Stimulated activated CD8-positive, alpha-beta memory T cell treated with anti-CD3 and anti-CD28 coated beads, Interleukin-15, amount 100 ng/mL, for 1 hour (primary cell): ENCODE measurements at places on chromosomes 5 and 9.

GRCh38 chr5:73596705-73597328 is 29.2 kb upstream of the ARHGEF28 start:
- DNase-seq: no peak

- DNase-seq: no peak
Observed at GRCh38 chr5:3139499-3139931, 388.0 kb upstream of the IRX2 start.

DNA sequence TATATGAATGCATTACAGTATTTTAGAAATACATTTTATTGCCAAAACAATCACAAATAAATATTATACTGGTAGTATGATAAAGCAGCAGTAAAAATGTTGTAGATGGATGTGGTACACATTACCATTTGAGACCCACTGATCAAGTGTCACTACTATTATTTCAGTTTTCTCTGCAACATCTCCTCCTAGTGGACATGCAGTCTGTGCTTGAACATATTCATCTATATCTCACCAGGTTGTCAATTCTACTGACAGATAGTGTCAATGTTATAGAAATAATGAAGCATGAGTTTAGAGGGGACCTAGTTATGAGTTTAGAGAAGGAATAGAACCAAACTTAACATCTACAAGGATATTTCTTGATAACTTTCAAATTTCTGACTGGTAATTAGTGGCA is 39.2 kb upstream of the ELOVL7 start:
- no peak for DNase-seq

DNA sequence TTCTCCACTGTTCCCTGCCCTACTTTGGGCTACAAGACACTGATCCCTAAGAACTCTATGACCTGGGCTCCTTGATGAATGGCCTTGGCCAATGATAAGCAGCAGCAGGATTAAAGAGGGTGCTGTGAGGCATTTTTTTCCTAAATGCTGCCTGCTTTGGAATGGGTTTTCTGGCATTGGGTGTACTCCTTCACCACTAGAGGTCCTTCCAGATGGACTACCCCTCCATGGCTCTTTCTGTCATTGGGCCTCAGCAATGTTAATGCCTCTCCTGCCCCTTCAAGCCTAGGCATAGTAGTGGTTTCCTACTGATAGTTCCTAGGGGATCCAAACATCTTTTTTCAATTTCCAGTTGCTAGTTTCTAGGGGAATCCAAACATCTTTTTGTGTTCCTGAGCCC is 319.3 kb upstream of the RPS23 start:
- DNase-seq: no peak

- no peak for DNase-seq
Observed at GRCh38 chr5:150120617-150121447, 34.5 kb upstream of the CSF1R start.

- DNase-seq: no peak
Observed at GRCh38 chr5:98605426-98605825, 168.0 kb upstream of the RGMB start.

GRCh38 chr5:141560725-141561483 is 57.9 kb downstream of the DIAPH1 start:
- no peak for DNase-seq

- DNase-seq: no peak
Observed at GRCh38 chr5:125199373-125199772, 452.9 kb upstream of the ZNF608 start.

DNA sequence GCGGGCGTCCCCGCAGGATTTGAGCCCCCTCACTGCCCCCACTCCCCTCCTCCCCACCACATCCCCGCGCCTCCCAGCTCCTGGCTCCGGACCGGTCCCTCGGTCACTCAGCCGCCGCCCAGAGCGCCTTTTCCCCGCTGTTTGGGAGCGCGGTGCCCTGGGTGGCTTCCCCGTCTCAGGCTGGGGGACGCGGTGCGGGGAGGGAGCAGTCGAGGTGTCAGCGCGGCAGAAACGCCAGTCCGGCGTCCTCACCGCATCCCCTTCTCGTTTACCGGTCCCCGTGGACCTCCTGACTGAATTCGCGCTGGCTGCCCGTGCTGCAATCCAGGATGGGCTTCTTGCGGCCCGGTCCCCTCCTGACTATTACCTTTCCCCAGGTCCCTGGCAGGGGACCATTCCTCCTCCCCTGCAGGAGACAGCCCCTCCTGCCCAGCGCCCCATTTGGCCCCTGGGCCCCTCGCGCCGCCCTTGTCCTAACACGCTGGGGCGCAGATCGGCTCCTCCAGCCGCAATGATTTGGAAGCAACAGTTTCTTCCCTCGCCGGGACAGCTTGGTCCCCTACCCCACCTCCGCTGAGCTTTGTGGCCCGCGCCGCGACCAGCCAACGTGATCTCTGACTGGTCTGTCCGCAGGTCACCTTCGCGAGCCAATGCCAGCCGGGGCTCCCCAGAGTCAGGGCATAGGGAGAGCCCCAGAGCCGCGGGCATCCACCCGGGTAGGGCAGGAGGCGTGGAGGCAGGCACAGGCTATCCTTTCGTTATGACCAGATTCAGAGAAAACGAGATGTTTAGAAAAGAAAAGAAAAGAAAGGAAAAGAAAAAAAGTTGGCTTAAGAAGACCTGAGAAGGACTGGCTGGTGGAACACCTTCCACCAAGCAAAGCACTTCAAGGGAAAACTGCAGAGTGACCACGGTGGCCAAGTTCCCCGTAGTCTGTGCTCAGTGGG is 1.2 kb downstream of the ANKRD33B start:
- no peak for DNase-seq

GRCh38 chr5:178941361-178941760 is 363 bp downstream of the ZNF454 start:
- DNase-seq: no peak

DNA sequence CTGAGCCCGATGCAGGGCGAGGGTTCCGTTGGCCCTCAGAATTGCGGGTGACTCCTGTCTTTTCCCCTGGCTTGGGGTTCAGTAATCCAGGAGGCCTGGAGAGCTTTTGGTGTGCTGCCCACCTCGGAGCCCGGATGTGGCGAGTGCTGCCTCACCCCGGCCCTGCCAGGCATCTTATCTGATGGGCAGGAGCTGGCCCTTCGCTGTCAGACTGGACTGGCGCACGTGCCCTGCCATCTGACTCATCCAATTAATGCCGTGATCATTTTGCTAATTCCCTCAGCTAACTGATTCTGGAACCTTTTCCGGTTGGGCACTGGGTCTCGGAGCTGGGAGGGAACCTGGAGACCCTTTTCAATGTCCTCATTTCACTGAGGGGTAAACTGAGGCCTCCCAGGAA is 34.6 kb downstream of the RXRA start:
- DNase-seq: no peak

- no peak for DNase-seq
Observed at GRCh38 chr5:71701407-71701806, 17.7 kb upstream of the CARTPT start.

DNA sequence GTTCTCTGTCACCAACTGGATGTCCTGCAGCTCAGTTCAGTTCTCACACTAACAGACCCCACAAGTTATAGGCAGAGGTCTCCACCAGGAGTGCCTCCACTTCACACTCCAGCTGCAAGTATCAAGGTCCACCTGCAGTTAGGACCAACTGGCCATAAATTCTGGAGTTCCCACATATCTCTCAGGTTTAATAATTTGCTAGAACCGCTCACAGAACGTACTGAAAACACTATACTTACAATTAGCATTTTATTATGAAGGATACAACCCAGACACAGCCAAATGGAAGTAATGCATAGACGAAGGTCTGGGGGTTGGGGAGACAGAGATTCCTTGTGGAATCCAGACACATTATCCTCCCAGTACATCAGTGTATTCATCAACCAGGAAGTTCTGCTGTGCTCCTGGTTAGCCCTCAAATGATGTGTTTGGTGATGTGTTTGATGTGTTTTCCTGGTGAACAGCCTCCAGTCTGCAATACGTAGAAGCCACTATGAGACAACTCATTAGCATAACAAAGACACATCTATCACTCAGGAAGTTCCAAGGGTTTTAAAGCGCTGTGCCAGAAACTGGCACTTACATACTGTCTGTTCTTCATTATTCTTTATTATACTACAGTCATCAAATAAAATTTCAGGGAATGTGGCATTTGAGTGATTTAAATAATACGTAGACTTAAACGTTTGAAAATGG is 25.4 kb downstream of the OGN start:
- DNase-seq: no peak

DNA sequence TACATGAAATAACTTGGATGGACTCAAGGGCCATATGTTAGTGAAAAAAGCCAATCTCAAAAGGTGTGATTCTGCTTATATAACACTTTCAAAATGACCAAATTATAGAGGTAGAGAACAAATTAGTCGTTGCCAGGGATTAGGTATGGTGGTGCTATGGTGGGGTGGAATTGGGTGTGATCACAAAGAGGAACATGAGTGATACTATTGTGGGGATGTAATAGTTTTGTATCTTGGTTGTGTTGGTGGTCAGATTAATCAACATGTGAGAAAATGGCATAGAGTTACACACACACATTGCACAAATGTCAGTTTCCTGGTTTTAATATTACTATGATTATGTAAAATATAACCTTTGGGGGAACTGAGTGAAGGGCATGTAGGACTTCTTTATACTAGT is 31.9 kb downstream of the CAMK4 start:
- no peak for DNase-seq

- no peak for DNase-seq
Observed at GRCh38 chr5:128284236-128284635, 200.7 kb downstream of the SLC12A2 start.

DNA sequence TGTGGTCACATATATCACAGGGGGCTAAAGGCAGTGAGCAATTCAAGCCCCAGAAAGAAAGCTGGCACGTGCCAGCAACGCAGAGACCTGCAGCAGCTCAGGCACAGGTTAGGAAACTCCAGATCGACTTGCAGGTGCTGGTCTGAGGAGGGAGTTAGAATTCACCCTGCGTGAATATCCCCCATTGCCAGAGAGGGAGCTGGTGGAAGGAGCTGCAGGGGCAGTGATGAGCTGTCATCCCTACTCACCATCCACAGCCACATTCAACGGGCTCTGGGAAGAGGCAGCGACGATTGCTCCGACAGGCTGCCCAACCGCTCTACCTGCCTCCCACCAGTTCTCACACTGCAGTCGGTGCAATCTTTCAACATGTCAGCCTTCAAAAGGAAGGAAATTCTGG is 40.8 kb upstream of the CLK4 start:
- DNase-seq: no peak

- peak; percentile 14 for DNase-seq
Observed at GRCh38 chr9:91036826-91037510, 235.3 kb downstream of the SYK start.

DNA sequence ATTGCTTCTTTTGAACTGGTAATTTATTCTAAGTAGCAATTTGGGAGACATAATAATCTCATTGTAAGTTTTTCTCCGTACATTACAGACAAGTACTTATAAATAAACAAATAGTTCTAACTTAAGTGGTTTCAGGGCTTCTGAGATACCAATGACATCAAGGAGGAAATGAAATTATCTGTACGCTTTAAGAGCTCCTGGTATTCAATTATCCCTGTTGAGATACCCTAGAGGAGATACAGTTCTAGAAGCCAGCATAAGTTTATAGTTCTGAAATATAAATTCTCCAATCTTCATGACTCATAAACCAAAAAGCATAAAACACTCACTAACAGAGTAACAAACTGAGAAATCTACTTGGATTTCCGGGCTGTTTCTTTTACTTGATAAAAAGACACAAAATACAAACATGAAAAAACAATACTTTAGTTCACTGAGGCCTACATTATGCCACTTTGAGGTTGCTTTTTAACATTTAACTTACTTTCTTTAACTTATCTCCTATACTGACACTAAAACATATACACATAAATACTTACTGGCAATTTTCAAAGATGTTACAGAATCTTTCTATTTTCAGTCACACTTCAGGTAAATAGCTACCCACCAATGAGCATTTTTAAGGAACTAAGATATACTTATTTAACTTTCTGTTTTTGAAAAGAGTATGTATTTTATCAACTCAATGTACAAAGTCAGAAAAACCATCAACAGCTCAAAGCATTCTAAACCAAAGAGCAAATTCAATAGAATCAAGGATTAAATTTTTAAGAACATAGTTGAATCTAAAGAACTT is 7.5 kb downstream of the DCTN4 start:
- DNase-seq: no peak

DNA sequence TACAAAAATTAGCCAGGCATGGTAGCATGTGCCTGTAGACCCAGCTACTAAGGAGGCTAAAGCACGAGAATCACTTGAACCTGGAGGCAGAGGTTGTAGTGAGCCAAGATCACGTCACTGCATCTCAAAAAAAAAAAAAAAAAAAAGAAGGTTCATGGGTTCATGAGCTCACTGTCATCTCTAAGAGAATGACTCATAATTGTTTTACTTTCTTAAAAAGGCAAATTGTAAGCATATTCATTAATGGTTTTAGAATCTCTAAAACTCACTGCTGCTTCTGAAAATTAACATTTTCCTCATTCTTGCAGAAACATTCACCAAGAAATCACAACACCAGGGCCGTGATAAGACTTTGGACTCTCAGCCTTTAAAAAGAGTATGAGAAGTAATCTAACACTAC is 103.6 kb downstream of the GNA14 start:
- no peak for DNase-seq

GRCh38 chr5:144183254-144183889 is 12.7 kb downstream of the KCTD16 start:
- no peak for DNase-seq

DNA sequence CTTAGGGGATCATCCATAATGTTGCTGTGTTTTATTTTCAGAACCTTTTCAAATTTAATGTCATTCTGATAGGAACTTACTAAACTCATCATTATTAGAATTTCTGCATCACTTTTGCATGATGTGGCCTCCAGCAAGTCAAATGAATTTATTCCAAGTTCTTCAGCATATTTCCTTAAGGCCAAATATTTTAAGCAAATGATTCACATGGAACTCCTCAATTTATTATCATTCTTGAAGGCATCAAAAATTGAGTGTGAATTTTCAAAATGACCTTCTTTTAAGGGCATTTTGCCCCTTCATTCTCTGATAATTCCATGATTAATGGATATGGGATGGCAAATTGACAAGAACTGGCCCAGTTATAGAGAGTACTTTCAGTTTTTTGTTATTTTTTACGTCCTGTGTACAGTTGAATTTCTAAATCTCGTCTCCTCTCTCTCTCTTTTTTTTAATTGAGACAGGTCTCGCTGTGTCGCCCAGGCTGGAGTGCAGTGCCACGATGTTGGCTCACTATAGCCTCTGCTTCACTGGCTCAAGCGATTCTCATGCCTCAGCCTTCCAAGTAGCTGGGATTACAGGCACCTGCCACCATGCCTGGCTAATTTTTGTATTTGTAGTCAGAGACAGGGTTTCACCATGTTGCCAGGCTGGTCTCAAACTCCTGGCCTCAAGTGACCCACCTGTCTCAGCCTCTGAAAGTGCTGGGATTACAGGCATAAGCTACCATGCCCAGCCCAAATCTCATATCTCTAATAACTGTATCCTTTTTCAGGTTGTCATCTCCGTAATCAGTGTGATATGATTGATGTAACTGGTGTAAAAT is 29.1 kb downstream of the GPR21 start:
- DNase-seq: no peak
